ENCODE measurements at places on chromosomes 5 and 9.

DNA sequence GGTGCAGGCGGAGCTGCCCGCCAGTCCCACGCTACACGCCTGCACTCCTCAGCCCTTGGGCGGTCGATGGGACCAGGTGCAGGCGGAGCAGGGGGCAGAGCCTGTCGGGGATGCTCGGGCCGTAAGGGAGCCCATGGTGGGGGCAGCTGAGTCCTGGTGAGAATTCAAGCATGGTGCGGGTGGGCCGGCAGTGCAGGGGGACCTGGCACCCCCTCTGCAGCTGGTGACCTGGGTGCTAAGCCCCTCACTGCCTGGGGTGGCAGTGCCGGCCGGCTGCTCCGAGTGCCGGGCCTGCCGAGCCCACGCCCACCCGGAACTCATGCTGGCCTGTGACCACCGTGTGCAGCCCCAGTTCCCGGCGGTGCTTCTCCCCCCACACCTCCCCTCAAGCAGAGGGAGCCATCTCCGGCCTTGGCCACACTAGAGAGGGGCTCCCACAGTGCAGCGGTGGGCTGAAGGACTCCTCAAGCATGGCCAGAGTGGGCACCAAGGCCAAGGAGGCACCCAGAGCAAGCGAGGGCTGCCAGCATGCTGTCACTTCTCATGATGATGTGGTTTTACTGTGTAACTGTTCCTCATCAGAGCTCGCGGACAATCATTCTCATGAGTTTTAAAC is 228.9 kb upstream of the CDH9 start:
- DNase-seq, result no peak

- DNase-seq, result no peak
These were observed 478.6 kb upstream of the C9orf72 start for GRCh38 chr9:28051559-28052503.

DNA sequence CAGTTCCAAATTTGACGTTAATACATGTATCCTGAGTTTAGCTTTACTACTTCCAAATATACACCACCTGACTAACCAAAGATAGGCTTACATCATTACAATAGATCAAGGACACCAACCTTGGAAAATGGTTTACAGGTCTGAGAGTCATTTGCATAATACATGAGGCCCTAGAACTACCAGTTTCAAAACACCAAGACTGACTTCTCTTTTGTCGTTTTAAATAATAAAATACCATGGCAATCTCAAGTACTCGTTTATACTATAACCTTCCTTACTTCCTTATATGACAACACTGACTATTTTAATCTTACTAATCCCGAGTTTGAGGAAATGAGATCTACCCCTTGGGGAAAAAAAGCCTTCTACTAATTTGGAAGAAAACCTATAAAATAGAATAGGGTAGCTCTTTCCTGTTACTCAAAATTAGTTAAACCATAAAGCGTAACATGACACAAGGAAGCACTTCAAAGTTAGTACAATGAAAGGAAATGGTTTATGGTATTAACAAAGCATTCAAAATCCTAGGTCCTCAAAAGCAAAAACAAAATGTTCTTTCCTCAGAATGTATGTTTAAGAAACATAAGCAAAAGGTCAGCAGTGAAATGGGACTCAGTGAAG is 42.1 kb downstream of the UBQLN1 start:
- no peak for DNase-seq

GRCh38 chr5:133429046-133429445 is 183.3 kb downstream of the FSTL4 start:
- no peak for DNase-seq

DNA sequence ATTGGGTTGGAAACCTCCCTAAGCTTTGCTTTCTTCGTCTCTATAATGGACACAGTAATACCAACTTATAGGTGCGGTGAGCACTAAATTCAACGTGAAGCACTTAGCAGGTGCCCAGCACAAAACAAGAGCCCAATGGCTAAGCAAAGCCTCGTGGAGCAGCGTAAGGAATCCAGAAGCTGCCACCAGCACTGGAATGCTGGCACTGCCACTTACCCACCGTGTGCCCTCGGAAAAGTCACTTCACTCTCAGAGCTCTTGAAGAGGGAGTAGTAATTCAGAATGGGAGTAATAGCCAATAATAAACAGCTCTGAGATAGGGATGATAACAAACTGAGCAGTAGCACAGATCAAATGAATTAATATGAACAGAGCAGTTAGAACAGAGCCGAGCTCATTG is 16.4 kb downstream of the DAP start:
- no peak for DNase-seq

GRCh38 chr5:134552301-134552700 is 26.8 kb downstream of the JADE2 start:
- no peak for DNase-seq

DNA sequence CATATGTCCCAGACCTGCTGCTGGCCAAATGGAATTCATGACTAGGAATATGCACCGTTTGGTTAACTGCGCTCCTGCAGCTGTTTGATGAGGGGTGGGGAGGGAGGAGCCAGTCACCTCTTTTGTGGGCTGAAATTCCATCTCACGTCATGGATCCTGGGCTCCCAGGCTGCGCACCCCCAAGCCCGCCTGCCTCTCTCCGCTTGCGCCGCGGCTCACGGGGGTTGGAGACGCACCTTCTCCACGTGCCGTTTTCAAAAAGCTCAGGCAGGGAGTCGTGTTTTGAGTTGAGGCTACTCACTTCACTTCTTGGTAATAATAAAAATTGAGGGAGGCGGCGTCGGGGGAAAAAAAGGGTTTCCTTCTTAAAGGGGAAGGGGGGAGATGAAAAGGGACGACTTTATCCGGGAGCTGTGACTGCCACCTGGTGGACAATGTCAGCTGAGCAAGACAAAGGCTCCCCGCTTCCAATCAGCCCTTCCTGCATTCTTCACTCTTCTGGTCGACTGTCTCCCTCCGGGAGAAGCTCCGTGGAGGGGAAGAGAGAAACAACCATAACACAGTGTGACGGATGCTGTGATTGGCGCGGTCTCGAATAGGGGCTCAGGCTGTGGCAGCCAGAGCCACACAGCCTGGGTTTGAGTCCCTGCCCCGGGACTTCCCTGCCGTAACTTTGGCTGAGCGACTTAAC is 15.9 kb upstream of the C5orf47 start:
- peak; percentile 68 for DNase-seq

- DNase-seq, result no peak
These were observed 195.6 kb upstream of the NREP start for GRCh38 chr5:111952555-111952954.

DNA sequence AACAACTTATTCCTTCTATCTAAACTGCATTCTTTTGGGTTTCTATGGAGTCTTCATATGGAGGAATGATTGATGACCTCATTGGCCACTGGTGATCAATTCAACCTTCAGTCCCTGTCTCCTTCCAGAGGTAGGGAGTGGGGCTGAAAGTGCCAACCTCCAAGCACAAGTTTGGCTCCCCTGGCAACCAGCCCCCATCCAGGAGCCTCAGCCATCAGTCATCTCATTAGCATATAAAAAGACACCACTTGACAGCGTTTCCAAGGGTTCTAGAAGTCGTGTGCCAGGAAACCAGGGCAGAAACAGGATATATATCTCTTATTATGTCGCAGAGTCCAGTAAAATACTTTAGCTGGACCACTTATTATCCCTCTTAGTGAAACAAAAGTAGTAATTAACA is 9.8 kb downstream of the SLC31A2 start:
- DNase-seq, result no peak

DNA sequence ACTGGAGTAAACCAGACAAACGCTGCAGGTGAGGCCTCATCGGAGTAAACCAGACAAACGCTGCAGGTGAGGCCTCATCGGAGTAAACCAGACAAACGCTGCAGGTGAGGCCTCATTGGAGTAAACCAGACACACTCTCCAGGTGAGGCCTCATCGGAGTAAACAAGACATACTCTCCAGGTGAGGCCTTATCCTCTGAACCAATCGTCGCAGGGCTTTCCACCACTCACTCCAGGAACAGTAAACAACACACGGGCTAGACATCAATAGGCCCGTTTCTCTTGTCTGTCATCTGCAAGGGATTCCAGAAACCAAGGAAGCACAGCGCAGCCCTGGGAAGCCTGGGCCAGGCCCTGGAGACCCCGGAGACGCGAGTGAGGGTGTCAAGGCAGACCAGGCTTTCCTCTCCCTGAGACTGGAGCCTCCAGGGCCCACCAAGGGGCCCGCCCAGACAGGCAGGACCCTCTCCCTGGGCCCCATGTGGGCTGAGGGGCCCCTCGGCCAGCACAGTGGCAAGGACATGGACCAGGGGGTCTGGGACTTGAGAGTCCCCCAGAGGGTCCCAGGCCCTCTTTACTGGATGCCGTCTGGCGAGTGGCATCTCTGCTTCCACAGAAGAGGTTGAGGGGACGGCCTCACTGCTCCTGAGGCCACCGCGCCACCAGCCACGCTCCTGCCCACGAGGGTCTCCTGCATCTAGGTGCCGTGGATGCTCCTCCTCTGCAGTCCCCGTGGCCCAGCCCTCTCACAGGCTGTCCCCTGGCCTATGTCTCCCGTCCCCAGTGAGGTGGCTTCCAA is 26.4 kb upstream of the NSMF start:
- no peak for DNase-seq

DNA sequence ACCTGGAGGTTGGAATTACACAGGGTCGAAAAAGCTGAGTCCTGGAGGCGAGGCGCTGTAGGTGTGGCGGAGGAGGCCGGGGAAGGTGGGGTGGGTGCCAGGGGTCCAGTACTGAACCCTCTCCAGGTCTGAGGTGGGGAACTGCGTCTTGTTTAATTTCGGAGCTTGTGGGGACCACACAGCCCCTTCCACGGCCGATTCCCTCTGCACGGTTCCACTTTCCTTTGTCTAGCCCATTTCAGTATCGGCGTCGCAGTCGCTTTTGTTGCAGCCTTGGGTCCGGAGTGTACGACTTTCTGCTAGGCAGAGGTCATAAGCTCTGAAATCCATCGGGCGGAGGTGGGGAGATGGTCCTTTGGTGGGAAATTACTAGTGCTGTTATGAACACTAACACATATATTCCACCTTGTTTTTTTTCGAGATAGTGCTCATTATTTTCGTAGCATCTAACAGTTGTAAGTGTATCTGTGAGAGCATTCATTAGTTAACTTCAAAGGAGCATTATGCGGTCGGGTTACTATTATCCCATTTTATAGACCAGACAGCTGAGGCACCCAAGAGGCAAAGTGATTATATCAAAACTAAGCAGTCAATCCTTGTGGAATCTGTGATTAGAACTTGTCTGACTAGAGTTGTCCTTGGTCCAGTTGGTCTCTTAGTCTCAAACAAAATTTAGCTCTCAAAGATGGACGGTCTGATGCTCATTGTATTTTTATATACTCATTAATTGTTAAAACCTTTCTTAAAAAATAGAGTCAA is 737 bp downstream of the RNF180 start:
- DNase-seq, result no peak

DNA sequence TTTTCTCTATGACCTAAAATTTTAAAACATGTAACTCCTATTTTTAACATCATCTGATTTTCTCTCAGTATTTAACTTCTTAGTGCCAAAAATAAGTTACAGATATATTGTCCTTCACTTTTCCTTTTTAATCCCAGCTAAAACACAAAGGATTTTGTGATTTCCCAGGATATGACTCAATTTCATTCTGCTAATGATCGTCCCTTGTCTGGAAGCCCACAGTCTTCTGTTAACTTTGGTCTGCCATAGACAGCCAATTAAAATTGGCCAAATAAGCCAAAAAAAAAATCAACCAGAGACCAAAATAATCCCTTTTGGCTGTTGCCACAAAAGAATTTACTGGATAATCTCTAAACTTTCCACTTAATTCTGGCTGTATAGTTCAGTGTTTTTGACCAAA is 124.5 kb upstream of the FST start:
- no peak for DNase-seq

DNA sequence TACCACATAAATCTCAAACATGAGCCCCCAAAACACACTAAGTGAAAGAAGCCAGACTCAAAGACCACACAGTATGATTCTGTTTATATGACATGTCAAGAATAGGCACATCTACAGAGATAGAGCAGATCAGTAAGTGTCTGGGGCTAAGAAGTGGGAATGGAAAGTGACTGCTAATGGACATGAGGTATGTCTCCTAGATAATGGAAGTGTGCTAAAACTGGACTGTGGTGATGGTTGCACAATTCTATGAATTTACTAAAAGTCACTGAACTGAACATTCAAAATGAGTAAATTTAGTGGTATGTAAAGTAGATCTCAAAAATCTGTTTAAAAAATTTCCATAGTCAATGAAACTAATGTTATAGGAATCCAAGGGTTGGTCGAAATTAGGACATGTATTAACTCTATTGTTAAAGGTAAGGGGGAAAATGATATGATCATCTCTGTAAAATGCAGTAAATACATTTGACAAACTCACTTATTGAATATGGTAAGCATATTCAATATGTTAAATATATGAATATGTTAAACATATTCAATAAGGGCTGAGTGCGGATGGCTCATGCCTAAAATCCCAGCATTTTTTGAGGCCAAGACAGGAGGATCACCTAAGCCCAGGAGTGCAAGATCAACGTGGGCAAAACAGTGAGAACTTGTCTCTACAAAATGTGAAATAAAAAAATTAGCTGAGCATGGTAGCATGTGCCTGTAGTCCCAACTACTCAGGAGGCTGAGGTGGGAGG is 51.7 kb downstream of the NUP155 start:
- no peak for DNase-seq

- no peak for DNase-seq
These were observed 39.7 kb downstream of the ADGRV1 start for GRCh38 chr5:90598293-90598692.

- DNase-seq, result no peak
These were observed 924.8 kb upstream of the CDH9 start for GRCh38 chr5:27963050-27963783.

DNA sequence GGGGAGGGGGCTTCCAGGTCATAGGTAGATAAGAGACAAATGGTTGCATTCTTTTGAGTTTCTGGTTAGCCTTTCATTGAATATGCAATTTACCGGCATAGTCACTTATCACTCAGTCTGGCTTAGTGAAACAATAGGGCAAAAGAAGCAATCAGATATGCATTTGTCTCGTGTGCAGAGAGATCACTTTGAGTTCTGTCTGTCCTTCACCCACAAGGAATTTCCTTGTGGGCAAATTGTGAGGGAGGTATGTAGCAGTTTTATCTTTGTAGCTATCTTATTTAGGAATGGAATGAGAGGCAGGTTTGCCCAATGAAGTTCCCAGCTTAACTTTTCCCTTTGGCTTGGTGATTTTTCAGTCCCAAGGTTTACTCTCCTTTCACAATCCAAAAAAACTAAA is 116.1 kb downstream of the TUSC1 start:
- DNase-seq, result no peak

GRCh38 chr5:4906786-4907185 is 233.3 kb upstream of the ADAMTS16 start:
- DNase-seq, result no peak

DNA sequence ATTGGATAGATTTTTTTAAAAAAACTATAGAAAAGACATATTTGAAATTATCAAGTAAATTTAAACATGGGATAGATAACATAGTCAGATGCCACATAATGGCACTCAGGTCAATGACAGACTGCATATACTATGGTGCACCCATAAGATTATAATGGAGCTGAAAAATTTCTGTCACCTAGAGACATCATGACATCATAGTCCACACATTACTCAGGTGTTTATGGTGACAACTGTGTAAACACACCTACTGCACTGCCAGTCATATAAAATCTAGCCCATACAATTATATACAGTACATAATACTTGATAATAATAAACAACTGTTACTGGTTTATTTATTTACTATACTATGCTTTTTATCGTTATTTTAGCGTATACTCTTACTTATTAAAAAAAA is 58.6 kb downstream of the CPLANE1 start:
- DNase-seq, result no peak
